Foreskin fibroblast (primary cell): ENCODE measurements at places on chromosomes 11 and 22.

- DNase-seq = peak; percentile 81
Observed at GRCh38 chr22:19886605-19887255, 32.1 kb upstream of the GNB1L start.

GRCh38 chr11:14114786-14115185, 152.3 kb downstream of the SPON1 start:
- no peak for DNase-seq

GRCh38 chr11:103397369-103397768, 288.1 kb downstream of the DYNC2H1 start:
- DNase-seq = no peak

DNA sequence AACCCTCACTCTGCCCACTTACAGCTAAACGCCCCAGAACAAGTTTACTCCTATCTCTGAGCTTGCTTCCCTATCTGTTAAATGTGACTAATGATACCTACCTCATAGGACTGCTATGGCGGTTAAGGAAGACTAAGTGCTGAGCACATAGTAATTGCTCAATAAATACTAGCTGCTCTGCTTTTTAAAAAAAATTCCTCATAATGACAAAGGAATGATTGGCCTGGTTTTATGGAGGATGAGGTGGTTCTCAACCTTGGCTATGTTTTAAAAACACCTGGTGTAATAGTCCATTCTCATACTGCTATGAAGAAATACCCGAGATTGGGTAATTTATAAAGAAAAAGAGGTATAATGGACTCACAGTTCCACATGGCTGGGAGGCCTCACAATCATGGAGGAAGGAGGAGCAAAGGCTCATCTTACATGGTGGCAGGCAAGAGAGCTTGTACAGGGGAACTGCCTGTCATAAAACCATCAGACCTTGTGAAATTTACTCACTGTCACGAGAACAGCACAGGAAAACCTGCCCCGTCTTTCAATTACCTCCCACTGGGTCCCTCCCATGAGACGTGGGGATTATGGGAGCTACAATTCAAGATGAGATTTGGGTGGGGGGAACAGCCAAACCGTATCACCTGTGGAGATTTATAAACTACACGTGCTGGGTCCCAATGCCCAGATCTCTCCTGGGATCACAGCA, 127.2 kb upstream of the SYT13 start:
- no peak for DNase-seq
